ENCODE measurements at places on chromosomes 16 and 17. TPM values are rescaled to one million over a fixed set of nuclear protein-coding genes. Genes with fewer than 3 reads are reported as not detected.
A peak's percentile ranks its signal among the peaks of the same experiment; 100 is the strongest.

GRCh38 chr16:86625029-86625428 is 46.7 kb downstream of the FOXL1 start:
- no peak for DNase-seq

- DNase-seq = peak; percentile 15
Observed at GRCh38 chr17:50426814-50427787, 1.1 kb downstream of the ACSF2 start.

- DNase-seq = no peak
Observed at GRCh38 chr16:83619381-83620150, 188.2 kb upstream of the HSBP1 start.

DNA sequence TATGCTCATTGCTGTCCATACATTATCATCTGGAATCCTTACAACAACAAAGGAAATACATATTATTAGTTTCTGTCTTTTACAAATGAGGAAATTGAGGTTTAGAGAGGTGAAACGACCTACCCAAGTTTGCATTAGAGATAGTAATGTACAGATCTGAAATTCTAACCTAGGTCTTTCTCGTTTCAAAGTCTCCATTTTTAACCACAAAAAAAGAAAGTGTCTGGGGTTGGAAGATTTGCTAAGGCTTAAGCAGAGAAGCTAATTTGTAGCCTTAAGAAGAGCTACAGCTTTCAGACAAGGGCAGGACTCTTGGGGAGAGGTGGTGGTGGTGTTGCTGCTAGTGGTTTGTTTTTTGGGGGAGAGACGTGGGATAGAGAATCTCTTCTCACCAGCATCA is 19.2 kb downstream of the CIITA start:
- DNase-seq = no peak

GRCh38 chr16:27718201-27719105 is 168.5 kb downstream of the KATNIP start:
- DNase-seq = no peak

Gene MPO
- not detected for polyA plus RNA-seq

GRCh38 chr16:69064764-69065313 is 40.6 kb upstream of the HAS3 start:
- no peak for DNase-seq

GRCh38 chr17:2090804-2091534 is 36.1 kb downstream of the HIC1 start:
- DNase-seq = no peak

- DNase-seq = peak; percentile 81
Observed at GRCh38 chr17:38349097-38349730, 2.4 kb upstream of the SOCS7 start.

DNA sequence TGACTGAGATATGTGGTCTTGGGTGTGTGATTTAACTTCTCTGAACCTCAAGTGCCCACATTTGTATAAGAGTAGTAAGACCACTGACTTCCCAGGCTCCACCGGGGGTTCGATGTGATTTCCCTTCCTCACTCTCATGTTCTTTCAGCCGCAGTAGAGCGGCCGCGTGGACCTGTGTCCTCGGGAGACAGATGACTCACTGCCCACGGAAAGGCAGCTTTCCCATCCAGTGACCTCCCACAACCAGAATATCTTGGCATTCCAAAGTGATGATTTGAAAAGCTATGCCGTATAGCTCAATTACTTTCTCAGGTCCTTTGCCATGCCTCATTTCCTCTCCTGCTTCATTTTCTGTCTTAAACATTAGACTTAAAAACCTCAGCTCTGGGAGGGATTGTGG is 73.6 kb downstream of the IL21R start:
- DNase-seq = no peak

Gene TNFRSF17
- polyA plus RNA-seq = not detected

DNA sequence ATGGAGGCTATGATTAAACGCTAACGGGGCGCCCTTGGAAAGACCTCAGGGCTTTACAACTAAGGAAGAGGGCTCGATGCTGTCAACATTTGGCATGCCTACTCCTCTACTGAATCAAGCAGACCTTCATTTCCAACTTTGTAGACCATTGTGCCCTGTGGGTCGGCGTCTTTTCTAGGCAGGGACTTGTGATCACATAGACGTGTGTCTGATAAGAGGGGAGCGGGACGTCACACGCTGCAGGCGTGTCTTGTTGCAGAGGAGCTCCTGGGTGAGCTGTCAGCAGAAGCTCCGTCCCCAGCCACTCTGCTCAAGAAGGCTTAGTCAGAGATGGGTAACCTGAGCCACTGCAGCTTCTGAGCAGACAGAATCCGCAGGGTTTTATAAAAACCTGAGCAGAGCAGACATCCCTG is 2.8 kb downstream of the MAPK8IP3 start:
- DNase-seq = no peak

Gene SLFN13
- 3.6 TPM for polyA plus RNA-seq

Gene KRTAP9-2
- polyA plus RNA-seq = not detected

Gene CHST6
- polyA plus RNA-seq = not detected

GRCh38 chr17:3004925-3005324 is 58.5 kb downstream of the OR1D5 start:
- no peak for DNase-seq

GRCh38 chr17:55190748-55191147 is 74.0 kb upstream of the HLF start:
- DNase-seq = no peak

Gene WFIKKN2
- polyA plus RNA-seq = not detected

DNA sequence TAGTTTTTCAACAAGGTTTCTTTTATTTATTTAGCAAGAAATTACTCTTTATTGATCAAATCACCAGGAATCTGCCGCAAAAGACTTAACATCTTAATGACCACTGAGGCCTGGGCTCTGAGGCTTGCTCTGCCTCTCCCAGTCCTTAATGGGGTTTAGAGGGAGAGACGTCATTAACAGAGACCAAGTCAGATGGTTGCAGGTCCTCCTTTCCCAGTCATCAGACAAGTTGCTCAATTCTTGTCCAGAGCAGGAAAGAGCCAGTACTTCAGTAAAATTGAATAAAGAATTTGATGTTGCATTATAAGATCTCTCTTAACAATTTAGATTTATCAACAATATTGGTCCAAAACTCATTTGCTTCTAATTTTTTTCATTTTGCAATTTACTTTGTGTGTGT is 2.0 kb downstream of the SEPHS2 start:
- no peak for DNase-seq

- DNase-seq = no peak
Observed at GRCh38 chr16:66245072-66245471, 121.4 kb upstream of the CDH5 start.

Gene CHAD
- not detected for polyA plus RNA-seq

Gene TBC1D26
- not detected for polyA plus RNA-seq

GRCh38 chr16:59154295-59154694 is 420.2 kb upstream of the GOT2 start:
- DNase-seq = no peak

Gene MYH13
- not detected for polyA plus RNA-seq

GRCh38 chr17:10198509-10199249 is at the start of gene GAS7:
Gene GAS7 (minus strand): TSS chr17:10198606.
- DNase-seq = peak; percentile 12

DNA sequence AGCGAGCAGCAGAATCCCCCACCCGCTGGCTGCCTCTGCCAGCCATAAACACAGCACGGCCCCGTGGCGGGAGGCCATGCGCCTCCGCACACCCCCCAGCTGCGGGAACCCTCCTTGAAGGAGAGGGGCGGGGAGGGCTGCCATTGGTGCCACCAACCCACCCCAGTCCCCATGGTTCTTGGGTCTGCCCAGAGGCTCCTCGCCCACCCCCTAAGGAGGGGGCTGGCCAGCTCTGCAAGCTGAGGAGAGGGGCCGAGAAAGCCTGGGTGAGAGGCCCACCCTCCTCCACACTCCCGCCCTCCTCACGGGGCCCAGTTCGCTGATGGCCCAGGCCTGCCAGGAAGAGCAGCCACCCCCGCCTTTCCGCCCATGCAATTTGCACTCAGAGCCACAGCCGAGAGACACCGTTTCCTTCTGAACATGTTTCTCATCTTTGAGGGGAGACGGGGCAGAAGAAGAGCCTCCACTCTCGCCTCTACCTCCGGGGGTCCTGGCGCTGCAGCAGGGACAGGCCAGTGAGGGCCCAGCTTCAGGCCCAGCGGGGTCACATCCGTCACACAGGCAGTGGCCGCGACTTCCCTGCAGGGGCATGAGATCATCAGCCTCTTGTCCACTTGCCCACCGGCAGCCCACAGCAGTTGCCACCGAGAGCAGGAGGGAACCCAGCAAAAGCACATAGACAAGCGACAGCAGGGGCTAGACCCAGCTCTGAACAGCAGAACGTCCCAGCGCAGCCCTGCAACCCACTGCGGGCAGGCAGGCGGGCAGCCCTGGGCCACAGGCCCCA is 23.0 kb downstream of the KATNB1 start:
- DNase-seq = no peak

Gene ZMYND15
- polyA plus RNA-seq = not detected

GRCh38 chr16:68490829-68491575 is 42.7 kb upstream of the SMPD3 start:
- DNase-seq = no peak

Gene CDK5R1
- 5.6 TPM for polyA plus RNA-seq

GRCh38 chr16:80652441-80652840 is 111.6 kb downstream of the DYNLRB2 start:
- DNase-seq = no peak

DNA sequence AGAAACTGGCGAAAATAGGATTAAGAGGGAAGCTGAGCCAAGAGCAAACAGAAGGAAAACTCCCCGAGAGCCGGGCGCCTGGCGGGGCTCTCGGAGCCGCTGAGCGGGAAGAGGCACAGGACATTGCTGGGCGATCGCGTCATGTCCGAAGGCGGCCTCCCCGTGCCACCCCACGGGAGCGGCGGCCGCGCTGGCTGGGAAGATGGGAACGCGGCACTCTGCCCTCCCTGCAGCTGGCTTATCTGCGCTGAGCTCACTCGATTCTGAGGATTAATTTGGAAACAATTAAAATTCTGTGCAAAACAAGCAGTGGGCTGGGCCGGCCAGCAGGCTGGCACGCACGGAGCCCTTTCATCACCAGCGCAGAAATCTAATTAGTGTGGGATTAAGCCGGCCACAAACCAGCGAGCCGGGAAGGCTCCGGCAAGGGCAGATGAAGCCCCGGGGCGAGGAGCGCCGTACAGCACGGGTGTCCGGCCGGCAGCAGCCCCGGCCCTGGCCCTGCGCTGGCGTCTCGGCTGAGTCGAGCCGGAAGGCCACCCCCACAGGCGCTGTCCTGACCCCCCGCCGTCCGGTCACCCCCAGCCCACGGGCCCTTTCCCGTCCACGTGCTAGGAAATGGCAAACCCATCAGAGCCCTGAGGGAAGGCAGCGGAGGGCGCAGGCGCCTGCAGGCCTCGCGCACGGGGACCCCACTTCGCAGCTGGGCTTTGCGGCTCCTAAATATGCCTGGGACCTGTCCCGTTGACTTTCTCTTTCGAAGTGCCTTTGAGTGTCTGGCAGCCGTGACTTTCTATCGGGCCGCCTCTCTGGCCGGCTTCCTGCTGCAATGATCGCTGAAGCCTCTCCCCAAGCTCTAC is 37.9 kb downstream of the SOX8 start:
- DNase-seq = no peak

GRCh38 chr17:2965621-2966595 is 97.5 kb downstream of the OR1D5 start:
- DNase-seq = no peak

DNA sequence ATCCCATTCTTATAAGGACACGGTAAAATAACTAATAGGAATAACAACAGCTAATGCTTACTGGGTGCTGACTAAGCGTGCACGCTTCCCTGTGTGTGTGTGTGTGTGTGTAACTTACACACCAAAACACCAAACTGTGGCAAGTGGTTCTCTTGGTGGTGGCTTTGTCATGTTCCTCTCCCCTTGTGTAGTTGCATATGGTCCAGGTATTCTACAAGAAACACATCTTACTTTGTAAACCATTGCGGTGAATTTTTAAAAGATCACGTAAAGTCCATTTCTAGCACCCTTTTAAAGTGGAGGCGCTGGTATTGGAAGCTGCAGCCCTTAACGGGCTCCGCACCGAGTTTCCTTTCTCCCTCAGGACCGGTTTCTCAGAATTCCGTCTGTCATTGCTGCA is 221.0 kb upstream of the FOXF1 start:
- no peak for DNase-seq

DNA sequence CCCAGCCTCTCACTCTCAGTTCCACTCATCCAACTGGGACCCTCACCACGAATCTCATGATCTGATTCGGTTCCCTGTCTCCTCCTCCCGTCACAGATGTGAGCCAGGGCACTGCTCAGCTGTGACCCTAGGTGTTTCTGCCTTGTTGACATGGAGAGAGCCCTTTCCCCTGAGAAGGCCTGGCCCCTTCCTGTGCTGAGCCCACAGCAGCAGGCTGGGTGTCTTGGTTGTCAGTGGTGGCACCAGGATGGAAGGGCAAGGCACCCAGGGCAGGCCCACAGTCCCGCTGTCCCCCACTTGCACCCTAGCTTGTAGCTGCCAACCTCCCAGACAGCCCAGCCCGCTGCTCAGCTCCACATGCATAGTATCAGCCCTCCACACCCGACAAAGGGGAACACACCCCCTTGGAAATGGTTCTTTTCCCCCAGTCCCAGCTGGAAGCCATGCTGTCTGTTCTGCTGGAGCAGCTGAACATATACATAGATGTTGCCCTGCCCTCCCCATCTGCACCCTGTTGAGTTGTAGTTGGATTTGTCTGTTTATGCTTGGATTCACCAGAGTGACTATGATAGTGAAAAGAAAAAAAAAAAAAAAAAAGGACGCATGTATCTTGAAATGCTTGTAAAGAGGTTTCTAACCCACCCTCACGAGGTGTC is 26.6 kb downstream of the STH start:
- DNase-seq = no peak

All from naive thymus-derived CD4-positive, alpha-beta T cell (primary cell).